GM04504 (cell line): ENCODE measurements at places on chromosomes 3 and 15.

GRCh38 chr3:154244644-154245043 lies 79.6 kb downstream of the DHX36 start:
- no peak for DNase-seq

- DNase-seq = no peak
Measured at GRCh38 chr3:98209244-98209643, 42.7 kb downstream of the OR5H15 start.

DNA sequence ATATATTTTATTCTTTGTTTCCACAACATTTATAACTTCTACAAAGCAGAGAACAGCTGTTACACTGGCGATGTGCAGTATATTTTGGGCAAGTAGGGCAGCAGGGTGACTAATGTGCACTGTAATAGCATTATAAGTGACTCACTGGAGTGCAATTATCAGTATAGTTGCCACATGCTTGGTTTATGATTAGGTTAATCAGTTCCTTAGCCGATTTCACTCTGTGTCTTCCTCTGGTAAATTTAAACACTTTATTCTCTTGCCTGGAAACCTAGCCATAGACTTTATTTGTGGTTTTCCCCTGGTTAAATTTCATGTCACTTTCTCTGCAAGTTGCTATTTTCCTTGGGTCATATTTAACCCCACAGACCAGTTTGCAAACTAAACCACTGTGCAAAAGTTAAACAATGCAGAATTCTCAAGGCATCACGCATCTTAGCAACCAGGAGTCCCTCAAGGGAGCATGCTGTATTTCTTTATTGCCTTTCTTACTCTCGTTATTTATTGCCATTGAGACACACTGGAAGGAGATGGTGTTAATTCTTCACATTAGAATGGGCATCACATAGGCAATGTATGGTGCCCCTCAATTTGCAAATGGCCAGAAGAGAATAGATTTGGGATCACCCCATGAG lies 690.2 kb upstream of the DPPA4 start:
- DNase-seq = peak; percentile 48

- no peak for DNase-seq
Measured at GRCh38 chr3:50825841-50826240, 151.1 kb downstream of the DOCK3 start.

GRCh38 chr3:33848624-33849347 lies 50.4 kb downstream of the PDCD6IP start:
- DNase-seq = no peak

DNA sequence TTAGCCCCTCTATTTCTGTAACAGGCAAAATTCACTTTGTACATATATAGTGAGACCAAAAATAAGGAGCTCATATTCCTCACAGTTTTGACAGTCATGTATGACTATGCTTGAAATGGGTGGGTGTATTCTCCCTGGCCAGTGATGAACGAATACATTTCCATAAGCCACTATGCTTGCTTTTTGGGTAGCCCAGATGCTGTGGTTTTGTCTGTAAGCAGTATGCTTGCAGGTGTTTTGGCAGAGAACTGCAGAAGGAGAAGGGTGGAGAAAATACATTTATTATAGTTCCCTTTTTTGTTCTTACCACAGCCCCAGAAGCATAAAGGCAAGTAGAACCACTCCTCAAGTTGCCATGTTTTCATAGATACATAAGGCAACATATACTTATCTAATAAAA lies 131.2 kb downstream of the RBMS3 start:
- DNase-seq = no peak

DNA sequence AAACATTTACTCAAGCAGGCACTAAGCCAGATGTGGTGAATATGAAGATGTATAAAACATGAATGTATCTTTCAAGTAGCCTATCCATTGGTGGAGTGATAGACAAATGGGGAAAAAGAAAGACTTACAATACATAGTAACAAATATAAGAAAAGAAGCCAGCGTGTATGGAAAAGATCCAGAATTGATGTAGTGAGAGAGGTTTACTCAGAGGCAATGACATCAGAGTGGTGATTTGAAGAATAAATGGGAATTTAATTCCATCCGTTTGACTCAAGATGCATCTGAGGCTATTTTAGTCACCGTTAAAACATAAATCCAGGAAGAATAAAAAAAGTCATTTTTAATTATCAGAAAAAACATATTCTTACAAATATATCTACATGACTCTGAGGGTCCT lies 162.6 kb downstream of the IL1RAP start:
- DNase-seq = no peak

- peak; percentile 81 for DNase-seq
Measured at GRCh38 chr3:159854500-159855124, 134.0 kb upstream of the IL12A start.

DNA sequence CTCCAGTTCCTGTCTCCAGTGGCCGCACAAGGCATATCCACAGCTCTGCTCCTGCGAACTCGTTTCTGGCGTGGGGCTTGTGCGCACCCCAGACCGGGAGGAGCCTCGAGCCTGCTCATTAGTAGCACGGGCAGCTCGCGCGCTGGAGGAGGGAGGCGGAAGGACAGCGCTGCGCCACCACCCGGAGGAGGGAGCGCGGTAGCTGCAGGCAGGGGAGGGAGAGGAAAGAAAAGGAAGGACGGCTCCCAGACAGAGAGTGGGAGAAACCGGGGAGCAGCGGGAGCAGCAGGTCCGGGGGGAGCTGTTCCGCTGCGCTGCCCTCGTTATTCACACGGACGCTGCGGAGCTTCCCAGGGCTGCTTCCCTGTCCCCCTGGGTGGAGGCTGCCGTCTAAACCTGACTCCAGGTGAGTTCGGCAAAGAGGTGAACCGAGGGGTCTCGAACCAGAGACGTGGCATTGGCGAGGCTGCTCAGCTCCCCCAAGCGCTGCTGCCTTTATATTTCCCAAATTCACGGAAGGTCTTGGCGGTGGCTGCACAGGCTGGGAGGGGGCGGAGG lies 121.3 kb upstream of the ZNF717 start:
- no peak for DNase-seq

DNA sequence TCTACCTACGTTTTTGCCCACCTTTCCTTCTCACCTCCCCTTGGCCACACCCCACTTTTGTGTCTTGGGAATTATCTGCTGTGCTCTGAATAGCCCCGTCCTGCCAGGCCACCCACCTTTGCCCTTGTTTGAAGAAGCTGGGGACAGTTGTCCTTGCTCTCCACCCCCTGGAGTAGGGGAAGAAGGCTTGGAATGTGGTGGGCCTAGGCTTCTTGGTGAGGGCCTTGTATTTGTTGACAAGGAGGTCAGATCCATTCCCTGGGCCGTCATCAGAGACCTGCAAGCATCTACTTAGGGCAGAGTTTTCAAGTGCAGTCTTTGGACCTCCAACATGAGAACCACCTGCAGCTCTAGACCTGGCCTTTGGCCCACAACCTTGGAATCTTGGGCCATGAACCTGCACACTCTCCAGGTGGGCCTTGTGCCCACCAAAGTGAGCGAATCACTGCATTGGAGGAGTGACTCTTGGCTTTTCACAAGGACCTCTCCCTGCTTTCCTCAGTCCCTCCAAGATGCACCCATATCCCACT lies 160.6 kb downstream of the APBA2 start:
- no peak for DNase-seq

GRCh38 chr15:60745469-60746061 lies 266.6 kb upstream of the ICE2 start:
- DNase-seq = no peak

DNA sequence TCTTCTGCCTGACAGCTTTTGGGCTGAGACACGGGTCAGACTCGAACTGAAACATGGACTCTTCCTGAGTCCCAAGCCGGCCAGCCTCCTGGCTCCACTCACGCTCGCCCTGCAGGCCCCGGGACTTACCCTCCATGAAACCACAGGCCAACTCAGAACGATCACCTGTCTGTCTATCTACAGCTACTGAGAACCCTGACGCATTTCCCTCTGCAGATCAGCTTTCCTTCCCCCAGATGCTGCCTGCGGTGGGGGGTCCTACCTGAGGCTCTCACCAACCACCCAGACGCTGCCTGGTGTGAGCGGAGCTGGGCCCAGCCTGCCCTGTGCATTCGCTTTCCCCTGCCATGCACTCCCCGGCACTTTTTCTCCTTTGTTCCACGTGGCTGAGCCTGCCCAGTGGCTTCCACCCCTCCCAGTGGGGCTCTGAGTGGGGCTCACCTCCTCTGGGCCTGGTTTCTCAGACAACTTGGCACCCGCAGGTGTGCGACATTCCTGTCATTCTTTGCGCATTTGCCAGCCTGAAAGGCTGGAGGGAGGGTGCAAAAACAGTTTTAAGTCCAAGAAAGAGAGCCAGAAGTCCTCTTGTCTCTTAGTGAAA lies 60.2 kb downstream of the PLXNA1 start:
- DNase-seq = no peak

GRCh38 chr3:43994657-43995546 lies 246.8 kb upstream of the TOPAZ1 start:
- no peak for DNase-seq

DNA sequence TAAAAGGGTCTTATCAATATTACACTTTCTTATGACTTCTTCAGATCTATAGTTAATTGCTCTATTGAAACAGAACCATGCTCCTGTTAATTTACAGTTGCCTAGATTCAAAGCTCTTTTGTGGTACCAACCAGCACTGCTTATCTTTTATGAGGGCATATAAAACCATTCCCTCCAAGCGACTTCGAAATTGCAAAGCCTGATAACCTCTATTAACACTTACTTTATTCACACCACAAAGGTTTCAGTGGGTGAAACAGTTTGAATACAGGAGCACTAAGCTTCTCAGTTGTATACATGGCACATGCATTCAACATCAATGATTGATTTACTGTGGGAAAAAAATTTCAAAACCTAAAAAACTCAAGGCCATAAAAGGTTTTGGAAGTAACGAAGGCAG lies 74.9 kb upstream of the PPIB start:
- DNase-seq = no peak

GRCh38 chr15:51874751-51875644 lies 45.5 kb downstream of the TMOD3 start:
- DNase-seq = peak; percentile 92

GRCh38 chr3:175518459-175518858 lies 659.3 kb downstream of the NAALADL2 start:
- DNase-seq = no peak

- peak; percentile 77 for DNase-seq
Measured at GRCh38 chr15:48411971-48412591, 80.9 kb downstream of the DUT start.

GRCh38 chr3:38721207-38721772 lies 71.8 kb upstream of the SCN5A start:
- DNase-seq = no peak

- no peak for DNase-seq
Measured at GRCh38 chr15:45139770-45140169, 10.0 kb downstream of the DUOX1 start.

DNA sequence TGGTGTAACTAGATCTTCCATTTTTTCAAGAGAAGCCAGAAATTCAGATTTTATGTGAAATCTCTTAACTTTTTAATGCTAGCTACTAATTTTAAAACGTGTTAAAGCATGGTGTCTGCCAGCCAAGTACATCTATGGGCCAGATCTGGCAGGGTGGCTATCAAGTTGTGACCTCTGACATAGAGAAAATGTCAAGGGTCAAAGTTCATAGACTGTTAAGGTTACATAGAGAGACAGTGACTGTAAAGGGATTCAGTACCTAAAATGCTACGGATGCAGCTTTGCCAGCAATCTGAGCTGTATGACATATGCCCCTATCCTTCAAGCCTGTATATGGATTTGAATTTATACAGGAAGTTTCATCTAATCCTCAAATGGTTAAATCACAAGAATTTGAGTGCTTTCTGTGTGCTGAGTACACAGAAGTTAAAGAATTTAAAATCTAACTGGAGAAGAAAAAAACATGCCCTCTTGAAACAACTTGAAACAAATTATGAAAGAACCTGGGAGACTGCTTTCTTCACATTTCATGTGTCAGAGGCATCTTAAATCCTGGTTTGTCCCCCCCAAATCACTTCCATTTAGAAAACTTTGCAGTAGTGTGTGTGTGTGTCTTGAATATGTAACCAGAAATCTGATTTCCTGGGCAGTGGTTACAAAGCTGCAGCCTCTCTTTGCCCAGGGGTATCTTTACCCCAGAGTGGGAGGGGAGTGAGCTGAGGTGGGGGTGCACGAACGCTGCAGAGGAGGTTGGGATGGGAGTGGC lies 895 bp upstream of the ARHGAP31 start:
- DNase-seq = no peak

GRCh38 chr3:117885011-117885441 lies 1149.6 kb downstream of the IGSF11 start:
- DNase-seq = no peak

GRCh38 chr3:32397941-32398340 lies 6.3 kb downstream of the CMTM7 start:
- no peak for DNase-seq
